HCT116 (cell line): ENCODE measurements at places on chromosomes 7 and 10.
A peak's percentile ranks its signal among the peaks of the same experiment; 100 is the strongest.

DNA sequence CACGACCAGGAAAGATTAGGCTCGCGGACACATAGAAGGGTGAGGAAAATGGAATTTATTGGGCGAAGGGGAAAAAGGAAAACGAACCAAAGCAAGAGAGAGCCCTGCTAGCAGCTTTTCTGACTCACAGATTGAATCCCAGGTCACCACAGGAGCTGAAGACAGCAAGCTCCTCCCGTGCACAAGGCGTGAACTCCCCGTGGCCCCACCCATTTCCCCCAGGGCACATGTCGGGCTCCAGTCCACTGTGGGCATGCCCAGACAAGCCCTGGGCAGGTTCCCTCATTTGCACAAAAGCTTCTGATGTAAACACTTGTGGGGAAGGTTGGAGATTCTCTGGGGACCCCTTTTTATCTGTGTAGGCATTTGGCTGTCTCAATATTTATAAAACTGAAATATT, 582.4 kb downstream of the SUGCT start:
- peak; percentile 81 for DNase-seq

DNA sequence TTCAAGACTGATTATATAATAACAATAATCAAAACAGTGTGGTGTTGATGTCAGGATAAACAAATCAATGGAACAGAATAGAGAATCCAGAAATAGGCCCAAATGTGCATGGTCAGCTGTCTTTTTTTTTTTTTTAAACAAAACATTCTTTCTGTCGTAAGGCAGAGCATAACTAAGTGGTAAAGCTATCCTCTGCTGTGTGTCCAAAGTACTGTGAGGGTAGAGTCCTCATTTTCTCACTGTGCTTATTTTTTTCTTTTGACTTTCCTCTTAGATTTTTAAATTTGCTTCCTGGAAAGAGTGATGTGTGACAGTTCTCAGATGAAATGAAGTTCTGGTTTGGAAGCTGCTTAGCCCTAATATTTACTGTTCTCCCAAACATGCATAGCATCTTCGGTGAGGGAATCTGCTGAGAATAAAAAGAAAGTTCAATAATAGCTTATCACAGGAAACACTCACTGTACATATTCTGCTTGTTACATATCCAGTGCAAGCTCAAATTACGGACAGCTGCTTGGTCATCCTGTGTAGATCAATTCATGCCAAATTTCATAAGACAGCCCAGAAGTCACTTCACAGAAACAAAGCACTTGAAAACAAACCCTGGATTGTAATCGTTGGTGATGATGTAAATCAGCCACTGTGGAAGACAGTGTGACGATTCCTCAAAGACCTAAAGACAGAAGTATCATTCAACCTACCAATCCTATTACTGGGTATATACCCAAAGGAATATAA, 423.9 kb downstream of the NEBL start:
- no peak for DNase-seq

- DNase-seq, result no peak
Observed at GRCh38 chr7:149713731-149714068, 59.7 kb downstream of the ZNF467 start.

DNA sequence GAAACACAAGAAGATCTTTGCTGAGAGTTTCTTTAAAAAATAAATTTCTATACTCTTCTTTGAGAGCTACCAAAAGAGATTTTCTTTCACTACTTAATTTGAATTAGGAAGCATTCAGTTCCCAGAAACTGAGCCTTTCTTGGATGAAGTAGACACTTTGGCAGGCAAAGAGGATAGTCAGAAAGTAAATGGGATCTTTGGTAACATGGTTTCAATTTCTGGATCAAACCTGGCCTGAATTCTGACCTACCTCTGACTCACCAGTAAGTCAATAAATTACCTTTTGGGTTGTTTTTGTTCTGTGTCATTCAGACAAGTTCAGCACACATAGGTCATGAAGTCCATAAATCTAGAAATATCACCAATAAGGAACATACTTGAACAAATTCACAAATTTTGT, 26.8 kb upstream of the CABCOCO1 start:
- peak; percentile 4 for DNase-seq

DNA sequence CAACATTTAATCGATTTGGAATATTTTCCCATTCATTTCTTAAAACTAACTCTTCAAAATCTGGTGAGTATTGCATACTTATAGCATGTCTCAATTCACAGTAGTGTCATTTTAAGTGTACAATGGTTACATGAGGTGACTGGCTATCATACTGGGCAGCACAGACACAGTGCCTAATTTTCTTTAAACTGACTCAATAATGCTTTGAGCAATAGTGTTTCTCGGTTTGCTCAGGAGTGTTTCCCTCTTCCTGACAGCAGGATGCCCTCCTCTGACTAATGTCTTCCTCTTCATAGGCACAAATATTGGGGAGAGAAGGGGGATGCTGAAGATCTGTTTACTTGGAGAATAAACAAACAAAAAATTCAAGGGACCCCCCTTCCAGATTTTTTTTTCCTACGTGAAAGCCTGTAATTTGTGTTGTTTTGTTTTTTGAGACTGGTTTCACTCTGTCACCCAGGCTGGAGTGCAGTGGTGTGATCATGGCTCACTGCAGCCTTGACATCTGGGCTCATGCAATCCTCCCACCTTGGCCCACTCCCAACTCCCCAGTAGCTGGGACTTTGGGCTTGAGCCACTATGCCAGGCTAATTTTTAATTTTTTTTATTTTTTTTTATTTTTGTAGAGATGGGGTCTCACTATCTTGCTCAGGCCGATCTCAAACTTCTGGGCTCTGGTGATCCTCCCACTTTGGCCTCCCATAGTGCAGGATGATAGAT, 2.2 kb downstream of the MRC1 start:
- DNase-seq, result no peak

GRCh38 chr10:53675177-53675576, 902.6 kb upstream of the MBL2 start:
- no peak for DNase-seq

- DNase-seq, result no peak
Observed at GRCh38 chr7:74037609-74038008, 9.6 kb downstream of the ELN start.

- DNase-seq, result no peak
Observed at GRCh38 chr10:76559892-76560220, 1077.8 kb downstream of the KCNMA1 start.

DNA sequence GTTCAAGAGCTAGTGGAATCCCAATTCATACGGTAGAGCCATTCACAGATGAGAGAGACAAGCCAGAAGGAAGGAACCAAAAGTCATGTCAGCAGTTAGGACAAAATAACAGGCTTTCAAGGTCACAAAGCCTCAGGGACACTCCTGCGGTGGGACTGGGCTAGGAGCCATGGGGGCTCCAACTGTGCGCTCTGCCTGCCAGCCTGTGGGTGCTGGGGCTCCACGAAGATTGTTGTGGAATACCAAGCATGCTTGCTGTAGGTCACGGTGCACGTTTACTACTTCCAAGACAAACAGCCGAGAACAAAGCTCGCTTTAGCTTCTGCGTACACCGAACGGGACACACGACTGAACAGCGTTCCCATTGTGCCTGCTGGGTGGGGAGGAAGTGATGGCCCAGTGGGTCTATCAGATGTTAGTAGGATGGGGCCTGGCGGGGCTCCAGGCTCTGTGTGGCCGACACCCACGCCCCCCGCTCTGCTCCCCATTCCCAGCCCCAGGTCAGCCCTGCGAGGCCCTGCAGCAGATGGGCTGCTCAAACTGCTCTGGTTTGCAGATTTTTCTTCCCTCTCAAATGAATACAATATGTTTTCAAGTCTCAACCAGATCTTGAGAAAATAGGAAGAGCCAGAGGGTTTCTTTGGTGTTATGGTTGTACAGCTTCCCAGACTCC, 158.9 kb downstream of the EGFR start:
- DNase-seq, result no peak

DNA sequence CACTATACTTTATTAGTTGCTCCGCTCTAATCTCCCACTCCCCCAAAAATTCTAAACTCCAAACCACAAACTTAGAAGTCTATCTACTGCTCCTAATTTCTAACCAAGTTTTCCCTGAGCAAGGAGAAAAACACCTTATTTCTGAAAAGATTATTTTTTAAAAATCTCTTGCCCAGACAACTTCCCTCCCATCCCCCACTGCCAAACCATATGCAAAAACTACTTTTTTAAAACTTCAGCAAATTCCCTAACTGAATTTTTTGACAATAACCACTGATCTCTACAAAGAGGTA, 1.9 kb downstream of the UBE2H start:
- DNase-seq, result no peak

- DNase-seq, result no peak
Observed at GRCh38 chr7:103811997-103812396, 177.5 kb downstream of the RELN start.

GRCh38 chr10:103109821-103110220, 83.3 kb downstream of the NT5C2 start:
- no peak for DNase-seq

- no peak for DNase-seq
Observed at GRCh38 chr7:34846976-34847375, 189.0 kb downstream of the NPSR1 start.

DNA sequence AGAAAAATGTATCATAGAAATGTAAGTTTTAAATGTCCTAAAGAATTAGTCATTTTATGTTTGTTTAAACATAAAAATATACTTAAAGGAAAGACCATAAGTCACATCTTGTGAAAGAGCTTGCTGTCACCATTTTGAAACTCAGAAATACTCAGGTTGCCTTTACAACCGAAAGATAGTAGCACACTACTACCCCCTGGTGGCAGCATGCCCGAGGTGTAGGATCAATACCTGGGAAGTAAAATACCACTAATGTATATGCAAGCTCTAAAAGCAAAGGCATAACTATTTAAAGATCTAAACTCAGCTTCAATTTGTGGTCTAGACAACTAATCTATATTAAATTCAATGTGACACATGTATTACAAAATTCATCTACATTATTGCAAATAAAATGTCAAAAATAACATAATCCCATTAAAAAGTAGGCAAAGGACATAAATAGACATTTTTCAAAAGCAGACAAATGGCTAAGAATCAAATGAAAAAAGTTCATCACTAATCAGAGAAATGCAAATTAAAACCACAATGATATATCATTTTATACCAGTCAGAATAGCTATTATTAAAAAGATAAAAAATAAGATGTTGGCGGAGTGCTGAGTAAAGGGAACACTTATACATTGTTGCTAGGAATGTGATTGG, 47.7 kb upstream of the FGL2 start:
- DNase-seq, result peak; percentile 71

DNA sequence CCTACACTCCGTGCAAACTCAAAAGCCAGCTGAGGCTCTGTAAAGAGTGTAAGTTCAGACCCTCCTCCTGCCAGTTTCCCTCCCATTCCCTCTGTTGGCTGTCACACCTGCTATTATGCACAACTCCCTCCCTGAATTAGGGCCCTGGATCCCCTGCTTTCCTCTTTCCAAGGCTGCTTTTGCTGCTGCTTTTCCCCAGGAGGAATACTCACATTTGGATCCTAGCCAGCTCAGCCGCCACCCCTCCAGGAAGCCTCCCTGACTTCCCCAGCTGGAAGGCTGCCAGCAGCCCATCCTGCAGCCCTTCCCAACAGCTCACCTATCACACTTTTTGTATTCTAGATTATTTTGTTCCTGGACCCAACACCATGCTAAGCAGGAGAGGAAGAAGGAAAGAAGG, 40.9 kb upstream of the WDR11 start:
- no peak for DNase-seq

GRCh38 chr10:13629116-13629515, 42.4 kb downstream of the PRPF18 start:
- DNase-seq, result no peak

DNA sequence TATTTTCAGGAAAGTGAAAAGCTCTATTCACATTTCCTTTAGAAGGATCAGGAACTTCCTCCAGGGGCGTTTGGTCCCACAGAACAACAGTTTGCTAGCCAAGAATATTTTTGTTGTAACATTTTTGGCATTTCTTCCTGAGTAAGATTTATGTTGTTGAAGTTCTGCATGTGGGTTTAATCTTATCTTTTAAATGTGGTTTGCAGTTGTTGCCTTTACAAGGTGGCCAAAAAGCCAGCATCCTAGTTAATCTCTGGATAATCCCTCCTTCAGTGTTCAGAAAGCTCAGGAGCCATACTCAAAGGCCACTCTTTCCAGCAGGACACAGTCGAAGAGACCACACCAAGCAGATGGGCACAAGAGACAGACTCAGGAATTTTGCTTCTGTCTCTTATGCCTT, 30.0 kb downstream of the SLC26A4 start:
- no peak for DNase-seq

- DNase-seq, result peak; percentile 89
Observed at GRCh38 chr7:73734619-73735527, 3.7 kb downstream of the ABHD11 start.

DNA sequence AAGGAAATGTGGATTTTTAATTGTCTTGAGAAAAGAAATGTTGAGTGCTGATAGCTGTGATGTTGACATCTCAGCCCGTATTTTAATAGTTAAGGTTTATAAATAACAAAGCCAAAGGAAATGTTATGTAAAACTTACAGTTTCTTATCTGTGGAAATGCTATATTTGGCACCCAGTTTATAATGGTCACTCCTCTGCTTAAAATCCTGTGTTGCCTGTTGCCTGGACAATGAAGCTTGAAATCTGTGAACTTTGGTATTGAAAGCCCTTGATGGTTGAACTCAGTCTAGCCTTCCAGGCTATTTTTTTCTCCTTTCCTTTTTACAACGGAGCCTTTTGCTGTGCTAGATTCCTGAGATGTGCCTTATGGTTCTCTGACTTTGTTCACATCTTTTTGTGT, 46.5 kb downstream of the MCU start:
- no peak for DNase-seq

GRCh38 chr10:84198206-84198915, 4.0 kb downstream of the CDHR1 start:
- no peak for DNase-seq

GRCh38 chr10:110415809-110416208, 81.9 kb upstream of the DUSP5 start:
- DNase-seq, result no peak

GRCh38 chr10:126895214-126895781, 9.9 kb upstream of the DOCK1 start:
- no peak for DNase-seq

DNA sequence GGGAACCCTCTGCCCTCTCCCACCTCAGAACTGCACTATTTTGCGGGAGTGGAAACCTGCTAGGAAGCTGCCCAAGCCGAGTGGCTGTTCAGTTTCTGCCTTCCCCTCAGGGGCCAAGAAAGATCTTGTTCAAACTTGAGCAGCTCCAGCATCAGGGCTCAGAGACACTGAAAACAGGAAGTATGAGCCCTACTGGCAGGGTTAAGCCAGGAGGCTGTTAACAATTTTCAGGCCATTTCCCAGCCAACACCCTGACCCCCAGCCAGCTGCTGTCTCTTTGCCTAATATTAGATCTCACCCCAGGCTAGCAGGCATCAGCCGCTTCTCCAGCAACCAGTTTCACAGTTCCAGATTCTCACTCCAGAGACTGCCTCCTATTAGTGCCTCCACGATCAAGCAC, 9.2 kb downstream of the PLAU start:
- DNase-seq, result no peak

GRCh38 chr10:17092986-17093803, 36.4 kb downstream of the CUBN start:
- DNase-seq, result no peak

DNA sequence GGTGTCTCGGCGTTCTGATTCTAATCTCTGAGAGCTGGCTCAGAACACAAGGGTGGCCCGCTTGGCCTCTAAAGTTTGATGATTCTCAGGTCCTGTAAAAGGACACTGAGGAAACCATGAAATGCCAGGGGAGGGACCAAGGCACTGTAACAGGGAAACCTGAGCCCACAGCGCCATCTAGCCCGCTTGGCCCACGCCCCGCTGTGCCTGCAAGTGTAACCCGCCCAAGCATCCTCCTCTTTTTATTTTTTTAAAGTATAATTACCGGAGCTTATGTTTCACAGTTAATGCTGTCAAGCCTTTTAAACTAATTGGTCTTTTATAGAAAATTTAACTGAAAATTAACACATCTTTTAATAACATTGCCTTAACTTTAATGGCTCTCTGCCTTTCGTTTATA, 734.7 kb downstream of the KCNMA1 start:
- DNase-seq, result peak; percentile 7
